Uterus (tissue), 4 donors: ENCODE measurements at places on chromosomes 3 and 15. TPM values are rescaled to one million over a fixed set of nuclear protein-coding genes. Genes with fewer than 3 reads are reported as not detected.
A peak's percentile ranks its signal among the peaks of the same experiment; 100 is the strongest.

The ITPKA gene
- not detected for total RNA-seq

The ACKR2 gene
- 1.5 TPM for total RNA-seq

The CNTN3 gene
- total RNA-seq, result 14.7 TPM

The GOLGA8H gene
- not detected for total RNA-seq

The AHSG gene
- not detected for total RNA-seq

The CHRNA7 gene
- total RNA-seq, result 1.8 TPM

The GNAT1 gene
- not detected for total RNA-seq

The CADM2 gene
- 0.29 TPM for total RNA-seq

DNA sequence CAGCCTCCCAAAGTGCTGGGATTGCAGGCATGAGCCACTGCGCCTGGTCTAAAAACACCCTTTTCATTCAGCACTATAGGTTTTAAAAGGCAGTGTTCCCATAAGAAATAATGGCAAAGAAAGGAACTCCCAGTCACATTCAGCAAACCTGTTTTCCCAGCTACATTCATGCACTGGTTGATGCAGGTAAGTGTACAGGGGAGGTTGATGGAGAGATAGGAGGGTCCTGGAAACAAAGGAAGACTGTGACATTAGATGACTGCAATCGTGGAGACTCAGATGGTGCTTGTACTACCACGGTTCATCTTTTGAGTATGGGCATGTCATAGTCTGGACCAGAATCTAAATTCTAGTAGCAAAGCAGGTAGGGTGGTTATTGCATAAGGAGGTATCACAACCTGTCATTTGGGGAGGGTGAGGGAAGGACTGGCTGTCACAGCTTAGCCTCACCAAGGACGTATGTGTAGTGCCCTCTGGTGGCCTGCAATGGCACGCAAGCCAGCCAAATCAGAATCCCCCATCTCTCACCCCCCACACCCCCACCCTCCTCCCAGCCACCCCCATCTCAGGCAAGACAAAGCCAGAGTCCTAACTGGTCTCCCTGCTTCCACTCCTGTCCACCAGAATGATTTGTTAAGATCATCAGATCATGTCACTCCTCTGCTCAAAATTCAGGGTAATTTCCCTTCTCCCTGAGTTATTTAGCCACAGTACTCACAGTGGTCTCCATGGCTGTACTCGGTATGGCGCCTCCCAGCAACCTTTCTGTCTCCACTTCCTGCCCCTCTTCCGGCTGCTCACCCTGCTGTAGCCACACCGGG lies 28.8 kb upstream of the UBL7 start:
- no peaks in the 10 kb centered on the region for H3K4me1 ChIP-seq
- DNase-seq, result peak; percentile 24

DNA sequence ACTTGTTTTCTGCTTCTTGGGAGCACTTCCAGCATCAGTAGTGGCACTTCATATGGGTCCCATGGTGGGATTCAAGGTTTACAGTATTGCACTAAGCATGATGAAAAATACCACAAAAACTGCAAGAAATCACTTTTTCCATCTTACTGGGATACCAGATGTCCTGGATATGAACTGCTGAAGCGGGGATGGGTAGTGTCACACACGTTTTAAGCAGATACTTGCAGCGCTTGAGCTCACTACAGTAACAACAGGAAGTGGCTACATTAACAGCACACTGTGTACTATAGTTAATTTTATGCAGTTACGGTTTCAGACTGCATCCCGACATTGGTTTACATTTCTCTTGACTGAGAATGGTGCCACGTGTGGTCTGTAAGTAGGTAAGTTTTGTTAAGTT lies 3.5 kb upstream of the ISG20 start:
- no peak overlapping the region for H3K27ac ChIP-seq
- DNase-seq, result no peak
- H3K4me3 ChIP-seq, result no peak overlapping the region
- H3K36me3 ChIP-seq, result no peaks in the 10 kb centered on the region

GRCh38 chr3:11385891-11386290 lies 113.7 kb downstream of the ATG7 start:
- no peak overlapping the region for H3K4me3 ChIP-seq
- peaks cover 10% of the 10 kb centered on the region for H3K4me1 ChIP-seq
- H3K36me3 ChIP-seq, result no peaks in the 10 kb centered on the region
- H3K27me3 ChIP-seq, result no peaks in the 10 kb centered on the region

DNA sequence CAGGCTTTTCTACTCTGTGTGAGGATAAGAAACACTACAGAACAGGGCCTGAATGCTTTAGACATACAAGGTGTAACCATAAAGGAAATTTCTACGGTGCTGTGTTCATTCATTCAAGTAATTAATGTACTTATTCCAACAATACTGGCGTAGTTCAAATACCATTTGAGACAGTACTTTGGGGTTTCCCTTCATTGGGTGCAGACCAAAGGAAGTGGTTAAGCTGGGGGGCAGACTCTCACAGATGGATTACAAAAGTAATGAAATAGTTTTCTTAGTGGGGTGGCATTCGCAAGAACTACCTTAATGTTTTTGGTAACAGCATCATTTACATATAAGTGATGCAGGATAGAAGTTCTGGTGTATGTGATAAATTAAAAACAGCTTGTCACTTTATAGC lies 65.9 kb downstream of the BTD start:
- no peak overlapping the region for H3K27ac ChIP-seq
- H3K36me3 ChIP-seq, result no peaks in the 10 kb centered on the region
- DNase-seq, result no peak
- H3K4me3 ChIP-seq, result no peak overlapping the region
- no peaks in the 10 kb centered on the region for H3K4me1 ChIP-seq

DNA sequence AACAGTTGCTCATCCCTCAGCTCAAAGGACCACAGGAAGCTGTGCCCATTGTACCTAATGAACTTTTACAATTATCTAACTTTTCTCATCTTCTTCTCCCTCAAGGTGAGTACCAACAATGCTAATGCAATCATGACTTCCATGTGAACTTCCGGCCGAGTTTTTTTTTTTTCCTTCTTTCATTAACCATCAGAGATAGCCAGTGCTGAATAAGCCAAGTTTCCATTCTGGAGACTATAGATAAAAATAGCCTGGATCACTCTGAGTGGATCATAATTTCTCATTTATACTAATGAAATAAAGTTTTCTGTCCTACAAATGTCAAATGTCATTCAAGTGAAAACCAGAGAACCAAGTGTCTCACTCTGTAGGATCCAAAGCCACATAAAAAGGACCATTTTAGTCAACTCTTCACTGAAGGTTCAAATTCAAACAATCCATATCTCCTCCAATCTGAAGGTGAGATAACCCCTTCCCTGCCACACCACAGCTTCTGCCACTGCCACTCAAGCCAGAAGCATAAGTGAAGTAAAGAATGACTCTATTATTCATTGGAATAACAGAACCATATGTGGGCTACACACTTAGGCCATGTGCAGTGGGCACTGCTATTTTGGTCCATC lies 5.5 kb downstream of the SUMF1 start:
- no peak overlapping the region for H3K27ac ChIP-seq
- no peaks in the 10 kb centered on the region for H3K36me3 ChIP-seq
- H3K4me3 ChIP-seq, result no peak overlapping the region
- no peak for DNase-seq
- H3K27me3 ChIP-seq, result no peaks in the 10 kb centered on the region
- no peaks in the 10 kb centered on the region for H3K4me1 ChIP-seq

DNA sequence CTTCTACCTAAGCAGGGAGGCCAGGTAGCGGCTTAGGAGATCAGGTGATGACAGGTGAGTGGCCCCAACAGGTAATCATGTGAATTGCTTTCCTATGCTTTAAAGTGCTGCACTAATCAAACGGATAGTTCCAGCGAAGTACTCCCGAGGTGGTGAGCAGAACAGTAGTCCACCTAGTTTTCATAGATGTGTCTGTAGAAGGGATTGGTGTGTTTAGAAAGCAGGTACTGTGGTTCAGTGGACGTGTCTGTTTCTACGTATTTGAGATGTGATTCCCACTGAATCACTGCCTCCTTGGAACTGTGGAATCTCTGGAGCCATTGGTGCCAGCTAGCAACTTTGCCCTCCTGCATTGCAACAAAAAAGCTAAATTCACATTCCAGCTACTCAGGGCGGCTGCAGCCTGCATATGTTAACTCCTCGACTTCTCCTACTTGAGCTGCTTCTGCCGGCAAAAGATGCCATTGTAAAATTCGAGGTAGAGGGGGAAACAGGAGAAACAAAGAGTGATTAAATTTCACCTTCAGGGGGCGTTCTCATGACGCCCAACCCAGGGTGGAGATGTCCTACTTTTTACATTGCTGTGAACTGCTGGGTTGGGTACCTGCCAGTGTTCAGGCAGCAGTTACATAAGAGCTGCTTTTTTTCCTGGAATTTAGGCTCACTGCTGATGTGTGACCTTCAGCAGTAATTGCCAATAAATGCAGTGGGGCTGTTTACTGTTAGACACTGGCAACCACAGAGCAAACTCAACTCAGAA lies 227.3 kb downstream of the ITPR1 start:
- H3K36me3 ChIP-seq, result no peaks in the 10 kb centered on the region
- H3K4me3 ChIP-seq, result no peak overlapping the region
- H3K4me1 ChIP-seq, result peaks cover 19% of the 10 kb centered on the region
- no peaks in the 10 kb centered on the region for H3K27me3 ChIP-seq

DNA sequence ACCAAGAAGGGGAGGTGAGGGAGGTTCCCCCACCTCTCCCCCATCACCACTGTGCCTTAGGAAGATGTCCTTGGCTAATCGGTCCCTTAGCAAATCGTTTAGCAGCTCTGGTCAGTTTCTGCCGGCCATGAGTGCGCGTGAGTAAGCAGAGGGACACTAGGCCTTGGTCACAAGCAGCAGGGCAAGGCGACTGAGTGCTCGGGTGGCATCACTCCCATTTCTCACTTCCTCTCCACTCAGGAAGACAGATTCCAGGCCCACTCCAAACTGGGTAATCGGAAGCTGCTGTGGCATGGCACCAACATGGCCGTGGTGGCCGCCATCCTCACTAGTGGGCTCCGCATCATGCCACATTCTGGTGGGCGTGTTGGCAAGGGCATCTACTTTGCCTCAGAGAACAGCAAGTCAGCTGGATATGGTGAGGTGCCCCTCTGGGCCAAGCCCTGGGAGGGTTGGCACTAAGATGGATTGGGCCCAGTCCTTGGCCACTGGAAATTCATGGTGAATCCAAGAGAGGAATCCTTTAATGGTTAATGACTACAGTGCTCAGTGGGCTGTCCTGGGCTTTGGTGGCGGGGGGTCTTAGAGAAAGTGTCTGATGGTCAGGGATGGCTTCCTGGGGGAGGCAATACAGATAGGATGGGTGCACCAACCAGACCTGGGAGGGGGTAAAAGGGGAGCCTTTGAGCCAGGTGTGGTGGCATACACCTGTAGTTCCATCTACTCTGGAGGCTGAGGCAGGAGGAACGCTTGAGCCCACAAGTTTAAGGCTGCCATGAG lies 4.0 kb downstream of the PARP3 start:
- H3K4me3 ChIP-seq, result no peak overlapping the region
- no peak overlapping the region for H3K27ac ChIP-seq
- H3K27me3 ChIP-seq, result no peaks in the 10 kb centered on the region
- H3K36me3 ChIP-seq, result no peaks in the 10 kb centered on the region
- no peak for DNase-seq
- H3K4me1 ChIP-seq, result no peaks in the 10 kb centered on the region

DNA sequence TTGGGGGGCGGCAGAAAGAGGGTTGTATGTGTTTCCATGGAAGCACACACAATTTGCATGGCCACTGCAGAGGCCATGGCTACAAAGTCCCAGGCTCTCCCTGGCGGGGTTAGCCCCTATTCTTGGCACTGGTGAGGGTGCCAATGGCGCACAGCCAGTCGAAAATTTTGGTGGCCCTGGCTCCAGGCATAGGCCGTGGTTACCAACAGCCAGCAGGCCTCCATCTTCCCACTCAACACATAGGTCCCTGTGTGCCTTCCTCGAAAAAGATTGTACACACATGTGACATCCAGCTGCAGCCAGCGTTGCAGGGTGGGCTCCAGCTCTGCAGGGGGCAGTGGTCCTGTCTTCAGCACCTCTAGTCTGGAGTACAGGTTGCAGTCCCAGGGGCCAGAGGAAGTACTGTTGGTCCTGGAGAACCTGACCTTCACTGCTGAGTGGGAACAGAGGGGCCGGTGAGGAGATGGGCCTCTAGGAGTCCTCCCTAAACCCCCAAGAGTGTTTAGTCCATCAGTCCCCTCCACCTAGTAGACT lies 7.1 kb downstream of the P4HTM start:
- H3K4me3 ChIP-seq, result no peak overlapping the region
- no peak overlapping the region for H3K27ac ChIP-seq
- no peak for DNase-seq
- peaks cover 6% of the 10 kb centered on the region for H3K4me1 ChIP-seq

- H3K36me3 ChIP-seq, result no peaks in the 10 kb centered on the region
- H3K27me3 ChIP-seq, result no peaks in the 10 kb centered on the region
- no peaks in the 10 kb centered on the region for H3K4me1 ChIP-seq
- H3K4me3 ChIP-seq, result no peak overlapping the region
- DNase-seq, result no peak
Observed at GRCh38 chr3:184596233-184596632, 34.6 kb downstream of the EPHB3 start.

- no peaks in the 10 kb centered on the region for H3K36me3 ChIP-seq
- H3K4me1 ChIP-seq, result peaks cover 4% of the 10 kb centered on the region
- H3K4me3 ChIP-seq, result no peak overlapping the region
Observed at GRCh38 chr3:9808345-9809037, 1.6 kb upstream of the TTLL3 start.

DNA sequence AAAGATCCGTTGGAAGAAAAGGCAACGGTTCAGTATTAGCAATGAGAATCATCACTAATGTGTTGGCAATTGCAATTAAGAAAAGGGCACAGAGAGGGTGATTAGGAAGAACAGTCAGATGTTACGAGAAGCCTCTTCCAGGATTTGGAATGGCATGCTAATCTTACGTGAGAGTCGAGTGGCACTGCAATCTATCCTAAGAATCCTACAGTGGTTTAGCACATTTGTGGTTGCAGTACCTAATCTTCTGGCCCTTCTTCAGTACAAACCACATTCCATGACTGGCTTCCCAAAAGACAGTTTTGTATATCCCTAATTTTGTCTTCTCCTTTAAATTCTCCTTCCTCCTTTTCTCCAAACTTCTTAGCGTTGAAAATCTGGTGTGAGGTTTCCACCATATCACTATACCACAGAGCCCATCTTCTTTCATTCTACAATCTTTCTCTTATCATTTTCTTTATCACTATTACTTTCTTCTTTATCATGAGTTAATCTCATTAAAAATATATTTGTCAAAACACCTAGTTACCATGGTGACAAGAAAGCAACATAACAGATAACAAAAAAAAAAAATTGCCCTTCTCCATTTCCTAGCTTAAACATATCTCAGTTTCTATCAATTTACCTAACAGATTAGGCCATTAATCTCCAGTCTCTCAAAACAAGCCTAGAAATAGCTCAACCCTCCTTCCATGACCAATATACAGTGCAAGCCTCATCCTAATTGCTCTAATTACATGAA lies 60.1 kb downstream of the IGSF11 start:
- H3K36me3 ChIP-seq, result no peaks in the 10 kb centered on the region
- DNase-seq, result no peak
- no peaks in the 10 kb centered on the region for H3K4me1 ChIP-seq
- H3K27ac ChIP-seq, result no peak overlapping the region
- H3K27me3 ChIP-seq, result no peaks in the 10 kb centered on the region

GRCh38 chr15:85691350-85692240 lies 103.1 kb downstream of the KLHL25 start:
- H3K27ac ChIP-seq, result peak overlapping the region; percentile 73
- no peak overlapping the region for H3K4me3 ChIP-seq
- H3K36me3 ChIP-seq, result no peaks in the 10 kb centered on the region
- H3K27me3 ChIP-seq, result no peaks in the 10 kb centered on the region
